Activated T-cell treated with anti-CD3 and anti-CD28 coated beads, Interleukin-2, amount 50 U/mL, for 4 hours (primary cell): ENCODE measurements at places on chromosomes 4 and X. TPM values are rescaled to one million over a fixed set of nuclear protein-coding genes. Genes with fewer than 3 reads are reported as not detected.

The AMTN gene
- total RNA-seq: not detected

The TLR1 gene
- 0.53 TPM for total RNA-seq

The BEX3 gene
- 9.1 TPM for total RNA-seq

The XAGE2 gene
- not detected for total RNA-seq

The NRK gene
- total RNA-seq: 0.03 TPM

The KIF4A gene
- total RNA-seq: 2.4 TPM

The HTR2C gene
- total RNA-seq: not detected

The SHROOM2 gene
- total RNA-seq: 0.03 TPM

The PPEF2 gene
- not detected for total RNA-seq

The ADGRG2 gene
- not detected for total RNA-seq

The RAB40AL gene
- 0.19 TPM for total RNA-seq

The ZNF157 gene
- 0.73 TPM for total RNA-seq

The GNRHR gene
- not detected for total RNA-seq

The CXCL1 gene
- not detected for total RNA-seq

The GABRG1 gene
- total RNA-seq: not detected

The ASB9 gene
- 0.27 TPM for total RNA-seq

The SRPK3 gene
- not detected for total RNA-seq

The PWWP3B gene
- total RNA-seq: not detected

The CPEB2 gene
- 8.7 TPM for total RNA-seq

The PHOX2B gene
- total RNA-seq: not detected

The GPR82 gene
- total RNA-seq: 0.27 TPM

The LANCL3 gene
- 0.05 TPM for total RNA-seq

The PNCK gene
- total RNA-seq: 0.51 TPM

The MID2 gene
- 10.8 TPM for total RNA-seq
